ENCODE measurements at places on chromosomes 3 and 15.

GRCh38 chr3:77189684-77190083 is 149.8 kb downstream of the ROBO2 start:
- no peak for DNase-seq

- DNase-seq = peak; percentile 69
Observed at GRCh38 chr15:59138243-59138642, 33.3 kb downstream of the CCNB2 start.

DNA sequence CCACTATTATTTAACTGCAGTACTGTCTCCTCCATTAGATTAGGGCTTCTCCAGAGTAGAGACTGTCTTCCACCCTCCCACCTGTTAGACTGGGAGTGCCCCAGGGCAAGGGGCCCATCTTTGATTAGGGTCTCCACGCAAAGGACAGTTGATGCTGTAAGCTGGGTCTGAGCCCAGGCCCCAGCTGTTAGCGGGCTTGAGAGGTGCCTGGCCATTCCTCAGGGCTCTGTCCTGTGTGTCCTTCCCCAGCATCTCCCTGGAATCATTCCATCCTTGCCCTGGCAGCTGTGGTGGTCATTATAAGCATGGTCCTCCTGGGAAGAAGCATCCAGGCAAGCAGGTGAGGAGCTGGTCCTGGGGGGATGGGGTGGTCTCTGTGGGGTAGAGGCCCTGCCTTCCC is 6.1 kb downstream of the SLC51B start:
- no peak for DNase-seq

DNA sequence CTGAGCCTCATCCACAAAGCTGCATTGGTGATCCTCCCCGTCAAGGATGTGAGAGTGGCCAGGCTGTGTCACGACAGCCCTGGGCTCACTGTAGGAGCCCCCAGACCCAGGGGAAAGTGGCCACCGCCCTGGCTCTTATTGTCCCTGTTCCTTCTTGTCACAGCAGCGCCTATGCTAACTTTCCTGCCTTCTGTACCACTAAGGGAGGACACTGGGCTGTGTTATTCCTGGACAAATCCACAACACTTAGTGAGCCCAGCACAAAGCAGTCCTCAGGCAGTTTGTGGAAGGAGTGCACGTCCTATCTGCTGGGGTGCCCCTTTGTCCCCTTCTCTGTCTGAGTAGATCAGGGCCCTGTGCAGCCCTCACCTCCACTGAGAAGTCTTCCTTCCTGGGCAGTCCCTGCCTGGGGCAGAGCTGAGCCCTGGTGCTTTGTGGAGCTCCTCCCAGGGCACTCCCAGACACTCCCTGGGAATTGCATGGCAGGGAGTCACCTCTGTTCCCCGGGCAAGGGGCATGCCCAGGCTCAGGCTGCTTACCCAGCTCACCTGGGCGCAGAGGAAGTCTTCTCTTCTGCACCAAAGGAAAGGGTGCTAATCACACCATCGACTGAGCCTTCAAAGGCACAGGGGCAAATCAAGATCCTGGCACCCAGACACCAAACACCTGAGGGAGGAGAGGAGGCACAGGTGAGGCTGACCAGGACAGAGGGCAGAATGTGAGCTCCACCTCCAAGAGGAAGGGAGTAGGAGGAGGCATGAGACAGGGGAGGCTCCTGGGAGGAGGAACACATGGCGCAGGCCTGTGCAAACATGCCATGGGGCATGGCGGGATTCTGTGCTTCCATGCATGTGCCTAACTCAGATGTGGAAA is 138.7 kb downstream of the KLF13 start:
- DNase-seq = no peak

DNA sequence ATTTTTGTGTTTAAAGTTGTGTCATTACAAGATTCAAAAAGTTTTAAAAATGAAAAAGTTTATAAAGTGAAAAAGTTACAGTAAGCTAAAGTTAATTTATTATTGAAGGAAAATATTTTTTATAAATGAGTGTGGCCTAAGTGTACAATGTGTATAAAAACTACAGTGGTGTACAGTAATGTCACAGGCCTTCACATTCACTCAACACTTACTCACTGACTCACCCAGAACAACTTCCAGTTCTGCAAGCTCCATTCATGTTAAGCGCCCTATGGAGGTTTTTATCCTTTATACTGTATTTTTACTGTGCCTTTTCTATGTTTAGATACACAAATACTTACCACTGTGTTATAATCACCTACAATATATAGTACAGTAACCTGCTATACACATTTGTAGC is 76.3 kb downstream of the DTWD1 start:
- DNase-seq = no peak

DNA sequence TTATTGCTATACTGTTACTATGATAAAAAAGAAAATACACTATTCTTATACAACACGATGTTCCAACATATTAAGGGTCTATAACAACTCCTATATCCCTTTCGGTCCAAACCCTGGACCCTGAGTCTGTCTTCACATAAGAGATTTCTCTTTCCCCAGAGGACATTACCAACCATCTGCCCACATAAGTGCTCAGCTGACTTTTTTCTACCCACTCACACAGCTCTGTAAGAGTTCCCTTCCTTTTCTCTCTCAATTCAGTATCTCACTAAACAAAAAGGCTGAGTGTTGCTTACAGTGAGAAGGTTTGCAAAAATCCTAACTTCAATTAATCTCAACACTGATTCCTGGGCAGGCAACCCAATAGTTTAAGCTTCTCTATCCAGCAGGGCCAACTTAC is 30.5 kb downstream of the ITGB5 start:
- DNase-seq = no peak

GRCh38 chr3:197512691-197513571 is 42.8 kb downstream of the BDH1 start:
- no peak for DNase-seq

DNA sequence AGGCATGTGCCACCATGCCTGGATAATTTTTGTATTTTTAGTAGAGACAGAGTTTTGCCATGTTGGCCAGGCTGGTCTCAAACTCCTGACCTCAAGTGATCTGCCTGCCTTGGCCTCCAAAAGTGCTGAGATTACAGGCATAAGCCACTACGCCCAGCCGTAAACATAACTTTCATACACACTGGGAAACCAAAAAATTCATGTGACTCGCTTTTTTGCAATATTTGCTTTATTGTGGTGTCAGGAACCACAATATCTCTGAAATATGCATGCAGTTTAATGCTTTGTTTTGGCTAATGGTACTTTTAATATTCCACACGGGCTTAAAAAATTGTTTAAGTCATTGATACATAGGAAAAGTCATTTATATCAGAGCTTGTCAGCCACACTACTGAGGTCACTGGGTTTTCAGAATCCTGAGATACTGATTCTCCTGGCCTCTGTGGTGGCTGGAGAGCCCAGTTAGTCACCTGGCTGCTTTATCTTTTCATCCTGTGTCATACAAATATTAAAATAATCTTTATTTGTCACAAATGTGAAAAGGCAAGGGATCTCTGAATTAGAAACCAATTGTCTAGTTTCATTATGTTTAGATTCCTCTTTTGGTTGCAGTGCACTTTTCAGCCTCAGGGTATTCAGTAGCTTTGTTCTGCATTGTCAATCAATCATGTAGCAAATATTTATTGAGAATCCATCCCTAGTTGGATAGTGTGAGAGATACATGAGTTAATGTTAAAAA is 10.0 kb downstream of the TMEM62 start:
- no peak for DNase-seq

- DNase-seq = no peak
Observed at GRCh38 chr3:154749514-154749913, 319.5 kb upstream of the GPR149 start.

DNA sequence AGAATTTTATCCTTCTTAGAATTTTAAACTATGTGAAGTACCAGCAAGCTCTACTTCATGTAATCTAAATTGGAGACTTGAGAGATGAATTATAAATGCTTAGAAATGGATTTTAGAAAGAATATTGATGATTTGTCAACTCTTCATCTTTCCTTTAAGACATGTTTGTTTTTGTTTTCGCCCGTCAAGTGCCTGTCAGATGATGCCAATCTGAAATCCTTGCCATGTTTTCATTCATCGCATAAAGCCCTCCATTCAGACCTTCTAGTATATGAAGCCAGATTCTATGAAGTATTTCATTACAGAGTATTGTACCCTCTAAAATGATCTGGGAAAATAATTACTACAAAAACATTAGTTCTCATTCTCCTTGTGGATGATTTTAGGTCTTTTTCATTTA is 223.2 kb upstream of the SOX2 start:
- DNase-seq = no peak

- peak; percentile 36 for DNase-seq
Observed at GRCh38 chr15:38454696-38455090, 766 bp downstream of the FAM98B start.

DNA sequence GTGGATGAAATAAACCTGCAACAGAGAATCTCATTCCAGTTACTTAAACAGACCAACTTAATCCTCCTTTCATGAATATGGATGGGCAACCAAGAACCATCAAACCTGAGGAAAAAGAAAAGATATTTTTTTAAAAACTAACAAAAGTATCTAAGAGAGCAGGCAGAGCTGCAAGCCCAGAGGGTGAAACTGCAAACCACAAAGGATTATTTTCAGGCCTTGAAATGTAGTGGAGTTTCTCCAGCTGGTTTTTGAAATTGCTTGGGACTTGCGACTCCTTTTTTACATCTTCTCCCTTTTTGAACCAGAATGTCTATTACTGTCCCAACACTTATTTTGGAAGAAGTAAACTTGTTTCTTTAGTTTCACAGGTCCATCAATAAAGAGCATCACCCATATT is 87.4 kb downstream of the STAG1 start:
- DNase-seq = no peak

- no peak for DNase-seq
Observed at GRCh38 chr15:95733931-95734330, 596.6 kb upstream of the NR2F2 start.

DNA sequence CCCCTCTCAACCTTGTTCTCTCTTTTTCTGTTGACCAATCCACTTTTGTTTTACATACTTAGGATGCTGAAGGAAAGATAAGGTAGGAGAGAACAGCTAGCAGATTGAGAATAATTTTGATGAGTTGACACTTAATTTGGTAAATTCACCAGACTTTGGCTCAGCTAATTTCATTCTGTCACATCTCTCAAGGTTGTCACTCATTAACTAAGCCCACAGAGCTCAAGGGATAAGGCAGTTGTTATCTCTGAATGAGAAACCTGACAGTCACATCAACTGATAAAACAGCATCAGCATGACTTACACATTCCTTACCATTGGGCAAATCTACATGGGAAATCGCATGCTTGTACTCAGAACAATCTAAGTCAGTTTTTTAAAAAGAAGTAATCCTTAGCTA is 591.4 kb downstream of the NLGN1 start:
- DNase-seq = no peak

GRCh38 chr15:98154863-98155262 is 194.4 kb downstream of the ARRDC4 start:
- no peak for DNase-seq

GRCh38 chr15:29382862-29383261 is 113.2 kb upstream of the NSMCE3 start:
- no peak for DNase-seq

GRCh38 chr3:140386357-140387100 is 291.3 kb upstream of the TRIM42 start:
- no peak for DNase-seq

GRCh38 chr3:146044046-146044445 is 116.9 kb downstream of the PLOD2 start:
- DNase-seq = no peak

DNA sequence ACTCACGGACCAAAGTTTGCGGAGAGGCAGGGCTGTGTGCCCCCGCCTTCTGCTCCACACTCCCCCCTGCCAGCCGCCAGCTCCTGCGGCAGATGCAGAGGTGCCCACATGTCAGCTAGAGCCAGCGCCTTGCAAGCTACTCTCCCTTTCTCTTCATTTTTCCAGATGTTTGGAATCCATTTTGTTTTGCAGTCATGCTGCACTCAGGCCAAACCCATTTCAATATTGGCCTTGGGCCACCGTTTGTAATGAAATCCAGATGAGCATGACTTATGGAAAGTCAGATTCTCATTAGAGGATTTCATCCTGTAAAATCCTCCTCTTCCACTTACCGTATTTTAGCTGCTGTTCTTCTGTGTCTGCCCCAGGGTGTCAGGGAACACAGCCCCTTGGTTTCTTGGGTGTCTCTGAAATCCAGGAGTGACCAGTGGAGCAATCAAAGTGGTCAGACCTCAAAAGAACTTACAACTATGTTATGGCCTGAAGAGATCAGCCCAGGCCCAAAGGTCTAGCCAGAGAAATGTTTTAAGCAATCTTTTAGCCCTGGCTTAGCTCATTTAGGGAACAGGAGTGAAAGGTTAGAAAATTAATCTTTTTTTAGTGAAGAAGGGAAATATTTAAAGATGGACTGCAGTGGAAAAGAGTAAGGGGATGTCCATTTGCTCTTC is 65.8 kb downstream of the AAGAB start:
- DNase-seq = no peak

- peak; percentile 34 for DNase-seq
Observed at GRCh38 chr3:141303481-141304223, 64.7 kb upstream of the ZBTB38 start.

- DNase-seq = no peak
Observed at GRCh38 chr3:159760046-159760445, 228.6 kb upstream of the IL12A start.

GRCh38 chr3:66493458-66494099 is 7.2 kb downstream of the LRIG1 start:
- DNase-seq = no peak

- DNase-seq = peak; percentile 51
Observed at GRCh38 chr15:55526559-55527036, 18.6 kb upstream of the DNAAF4 start.

DNA sequence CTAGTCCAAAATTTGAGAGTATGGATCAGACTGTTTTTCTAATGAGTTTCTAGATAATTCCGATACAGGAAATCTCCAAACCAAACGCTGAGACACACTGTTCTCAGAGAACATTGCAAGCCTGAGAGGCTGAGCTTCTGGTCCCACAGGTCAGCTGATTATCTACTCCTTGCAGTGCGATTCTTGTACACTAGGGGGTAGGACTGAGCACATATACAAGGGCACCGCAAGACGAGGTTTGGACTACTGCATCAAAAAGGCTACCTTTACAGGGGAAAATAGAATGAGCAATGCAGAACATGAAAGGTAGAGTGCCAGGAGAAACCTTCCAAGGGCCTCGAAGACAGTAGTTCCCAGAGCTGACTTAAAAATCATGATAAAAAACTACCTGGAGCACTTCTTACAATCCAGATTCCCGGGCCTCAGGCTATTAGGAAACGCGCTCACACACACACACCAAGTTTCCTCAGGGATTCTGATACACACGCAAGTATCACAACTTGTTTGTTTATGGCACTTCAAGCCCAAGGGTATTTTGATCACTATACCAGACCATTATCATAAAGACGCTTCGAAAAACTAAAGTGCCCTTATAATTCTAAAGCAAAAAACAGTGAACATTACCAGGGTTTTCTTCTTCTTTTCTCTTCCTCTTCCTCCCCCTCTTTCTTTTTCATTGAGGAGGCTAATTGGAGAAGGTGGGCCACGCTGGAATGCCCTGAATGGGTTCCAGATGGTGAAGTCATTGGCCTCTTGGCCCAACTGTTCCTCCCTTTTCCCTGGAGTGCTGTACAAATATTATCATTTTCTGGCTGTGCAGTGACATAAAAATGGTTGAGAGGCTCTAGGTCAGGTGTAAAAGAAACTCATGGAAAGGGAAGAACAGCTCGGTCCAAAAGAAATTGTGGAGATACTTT is 61.8 kb downstream of the SLC12A8 start:
- DNase-seq = peak; percentile 39
